ENCODE measurements at places on chromosomes 5 and 9.

- DNase-seq: no peak
Observed at GRCh38 chr5:73985145-73985544, 359.1 kb downstream of the ARHGEF28 start.

DNA sequence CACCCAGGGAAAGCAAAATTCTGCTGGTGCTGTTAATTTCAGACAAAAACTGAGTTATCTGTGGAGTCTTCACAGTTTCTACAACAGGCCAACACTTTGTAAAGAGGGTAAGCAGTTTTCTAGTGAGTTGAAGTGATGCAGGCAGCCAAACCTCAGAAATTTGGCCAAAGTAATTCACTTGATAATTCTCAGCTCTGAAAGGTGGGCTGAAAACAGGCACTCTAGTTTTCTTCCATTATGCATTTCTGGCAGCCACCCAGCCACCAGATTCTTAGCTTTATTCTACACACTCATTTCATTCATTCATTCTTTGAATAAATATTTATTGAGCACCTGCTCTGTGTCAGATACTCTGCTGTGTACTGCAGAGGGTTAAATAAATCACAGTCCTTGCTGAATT lies 184.2 kb downstream of the RAB3C start:
- DNase-seq: no peak

DNA sequence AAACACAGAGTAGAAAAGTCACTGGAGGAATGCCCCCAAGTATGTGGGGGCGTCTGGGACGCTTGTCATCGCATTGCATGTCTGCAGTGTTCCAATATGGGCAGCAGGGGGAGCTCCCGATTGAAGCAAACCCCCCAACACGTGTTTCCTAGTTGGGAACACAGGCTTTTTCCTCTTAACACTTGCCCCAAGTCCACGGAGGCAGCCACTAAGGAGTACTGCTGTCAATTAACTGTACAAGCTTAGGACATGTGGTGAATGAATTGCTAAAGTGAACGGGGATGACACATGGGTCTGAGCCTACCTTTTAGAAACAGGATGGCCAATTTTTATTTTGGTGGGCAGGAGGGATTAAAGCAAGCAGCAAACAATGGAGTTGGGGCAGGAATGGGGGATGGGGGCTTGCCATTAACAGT lies 2.2 kb downstream of the GABRB2 start:
- no peak for DNase-seq

DNA sequence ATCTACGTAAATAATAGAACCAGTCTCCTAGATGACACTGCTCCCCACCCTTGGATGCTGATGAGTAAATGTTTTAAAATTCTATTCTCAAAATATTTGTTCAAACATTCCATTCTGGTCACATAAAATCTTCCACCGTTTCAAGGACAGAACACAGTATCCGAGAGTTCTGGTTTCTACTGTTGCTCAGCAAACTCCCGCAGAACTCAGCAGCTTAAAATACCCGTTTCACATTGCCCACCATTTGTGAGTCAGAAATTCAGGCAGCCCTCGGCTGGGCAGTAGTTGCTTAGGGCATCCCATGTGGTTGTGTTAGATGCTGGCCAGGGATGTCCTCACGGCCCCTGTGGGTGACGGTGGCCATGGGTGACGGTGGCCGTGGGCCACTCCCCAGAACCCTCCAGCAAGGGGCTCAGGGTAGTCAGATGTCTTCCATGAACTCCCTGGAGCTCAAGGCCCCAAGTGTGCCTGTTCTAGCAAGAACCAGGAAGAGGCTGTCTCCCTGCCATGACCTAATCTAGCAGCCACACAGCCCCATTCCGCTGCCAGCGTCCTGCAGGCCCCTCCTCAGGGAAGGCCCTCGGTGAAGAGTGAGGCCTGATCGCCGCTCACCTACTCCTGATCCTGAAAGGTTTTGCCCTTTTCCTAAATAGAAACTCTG lies 17.4 kb downstream of the MGAT1 start:
- DNase-seq: no peak

- DNase-seq: no peak
Observed at GRCh38 chr9:37944671-37945481, 40.9 kb upstream of the SLC25A51 start.

- no peak for DNase-seq
Observed at GRCh38 chr5:170109059-170110031, 3.6 kb downstream of the FOXI1 start.

GRCh38 chr9:112945620-112946208 lies 55.0 kb upstream of the SLC46A2 start:
- DNase-seq: no peak

DNA sequence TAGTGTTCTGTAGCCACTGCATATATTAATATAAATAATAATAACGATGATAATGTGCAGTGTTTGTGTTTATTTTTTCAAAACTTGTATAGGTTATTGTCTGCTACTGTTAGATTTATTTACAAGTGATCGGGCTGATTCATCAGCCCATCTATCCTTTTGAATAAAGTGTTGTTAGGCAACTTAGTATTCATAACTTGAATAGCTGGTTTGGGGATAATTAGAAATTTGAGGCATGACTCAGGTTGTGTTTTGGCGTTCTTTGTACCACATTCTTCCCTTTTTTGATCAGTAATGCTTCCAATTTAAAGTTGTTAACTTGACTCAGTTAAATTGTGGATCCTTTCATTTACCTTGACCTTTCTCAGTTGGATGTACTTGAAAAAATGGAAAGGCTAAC lies 69.7 kb downstream of the FOCAD start:
- no peak for DNase-seq

DNA sequence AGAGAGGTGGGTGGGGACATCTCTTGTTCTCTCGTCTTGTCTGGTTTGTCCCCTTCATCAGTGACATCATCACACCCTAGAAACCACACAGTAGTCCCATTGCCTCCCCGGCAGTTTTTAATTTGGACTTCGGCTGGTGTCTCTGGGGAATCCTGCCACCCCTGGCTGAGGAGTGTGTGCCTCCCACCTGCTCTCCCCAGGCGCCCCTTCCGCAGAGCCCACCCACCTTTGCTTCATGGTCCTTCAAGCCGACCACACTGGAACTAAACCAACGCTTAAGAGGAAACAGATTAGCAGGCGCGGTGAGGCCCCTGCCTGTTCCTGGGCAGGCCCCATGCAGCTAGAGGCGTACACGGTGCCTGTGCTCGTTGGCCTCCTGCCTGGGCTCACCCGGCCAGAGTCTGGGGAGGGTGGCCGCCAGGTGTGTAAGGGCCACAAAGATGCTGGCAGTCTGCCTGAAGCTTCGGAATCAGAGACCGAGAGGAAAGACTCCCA lies 107.6 kb upstream of the SPRY4 start:
- no peak for DNase-seq

DNA sequence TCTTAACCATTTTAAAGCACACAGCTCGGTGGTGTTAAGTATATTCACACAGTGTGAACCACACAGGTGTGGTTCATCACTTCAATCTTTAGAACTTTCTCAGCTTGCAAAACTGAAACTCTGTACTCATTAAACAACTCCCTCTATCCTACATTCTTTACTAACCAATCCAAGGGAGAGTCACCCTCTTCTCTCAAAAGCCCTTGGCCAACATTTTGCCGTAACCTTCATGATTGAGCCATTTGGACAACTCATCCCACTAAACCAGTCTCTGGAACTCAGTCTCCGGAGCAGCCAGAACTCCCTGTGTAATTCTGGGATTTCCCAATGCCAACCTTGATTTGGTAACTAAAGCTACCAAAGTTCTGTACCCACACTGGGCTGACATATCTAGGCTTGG lies 84.7 kb downstream of the TTC39B start:
- DNase-seq: no peak

GRCh38 chr9:14909961-14910805 lies at the start of gene FREM1:
FREM1 (minus strand) TSS chr9:14910428; CDS start chr9:14868977, 41,451 bp downstream.
- no peak for DNase-seq

GRCh38 chr5:133916479-133916878 lies 51.9 kb downstream of the C5orf15 start:
- DNase-seq: no peak

GRCh38 chr9:123407217-123407851 lies 51.3 kb downstream of the CRB2 start:
- DNase-seq: no peak

DNA sequence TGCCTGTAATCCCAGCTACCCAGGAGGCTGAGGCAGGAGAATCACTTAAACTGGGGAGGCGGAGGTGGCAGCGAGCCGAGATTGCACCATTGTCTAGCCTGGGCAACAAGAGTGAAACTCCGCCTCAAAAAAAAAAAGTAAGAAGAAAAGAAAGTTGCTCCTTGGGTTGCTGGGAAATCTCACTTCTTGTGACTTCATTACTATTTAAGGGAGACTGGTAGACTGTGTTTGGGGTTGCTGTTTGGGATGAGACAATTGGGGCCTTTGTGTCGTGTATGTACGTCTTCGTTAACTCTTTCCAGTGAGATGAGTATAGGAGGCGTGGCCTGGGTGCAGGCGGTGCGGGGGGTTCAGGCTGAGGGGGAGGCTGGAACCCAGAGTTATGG lies 11.6 kb downstream of the NDST1 start:
- DNase-seq: no peak

- DNase-seq: no peak
Observed at GRCh38 chr5:92401492-92401891, 1018.4 kb upstream of the ARRDC3 start.

DNA sequence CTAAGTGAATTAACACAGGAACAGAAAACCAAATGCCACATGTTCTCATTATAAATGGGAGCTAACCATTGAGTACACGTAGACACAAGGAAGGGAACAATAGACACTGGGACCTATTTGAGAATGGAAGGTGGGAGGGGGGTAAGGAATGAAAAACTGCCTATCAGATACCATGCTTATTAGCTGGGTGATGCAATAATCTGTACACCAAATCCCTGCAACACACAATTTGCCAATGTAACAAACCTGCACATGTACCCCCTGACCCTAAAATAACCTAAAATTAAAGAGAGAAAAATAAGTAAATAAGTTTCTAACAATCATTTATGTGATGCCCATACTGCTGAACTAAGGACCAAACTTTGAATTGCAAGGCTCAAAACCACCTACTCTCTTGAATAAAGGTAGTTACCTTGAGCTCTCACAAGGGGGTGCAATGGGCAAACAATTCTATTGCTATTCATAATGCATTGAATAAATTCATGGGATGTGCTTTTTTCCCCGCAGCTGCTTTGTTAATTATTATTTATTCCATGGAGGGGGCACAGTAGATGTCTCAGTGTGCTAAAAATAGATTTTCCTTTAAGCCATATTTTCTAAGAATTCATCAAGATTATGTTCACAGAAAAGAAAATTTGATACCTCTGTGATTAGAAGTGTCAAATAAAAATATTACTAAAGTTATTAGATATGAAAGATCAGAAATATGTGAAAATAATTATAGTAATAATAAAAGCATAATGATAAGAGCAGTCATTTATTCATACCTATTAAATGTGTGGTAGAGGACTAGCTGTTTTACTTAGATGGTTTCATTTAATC lies 76.2 kb upstream of the PTPN3 start:
- DNase-seq: no peak

DNA sequence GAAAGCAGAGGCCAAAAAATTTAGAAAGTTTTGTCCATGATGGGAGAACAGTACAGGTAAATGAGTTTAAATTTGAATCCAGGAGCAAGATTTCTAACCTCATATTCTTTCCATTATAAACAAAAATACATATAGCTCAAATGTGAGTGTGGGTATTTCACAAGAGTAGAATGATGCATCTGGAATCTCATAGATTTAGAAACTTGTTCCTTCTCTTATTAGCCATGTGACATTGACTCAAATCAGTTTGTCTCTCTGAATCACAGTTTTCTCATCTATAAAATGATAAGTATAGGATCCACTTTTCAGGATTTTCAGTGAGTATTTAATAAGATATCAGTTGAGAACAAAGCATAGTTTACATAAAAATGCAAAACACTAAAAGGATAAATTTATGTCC lies 436.3 kb upstream of the PAPPA start:
- DNase-seq: no peak

DNA sequence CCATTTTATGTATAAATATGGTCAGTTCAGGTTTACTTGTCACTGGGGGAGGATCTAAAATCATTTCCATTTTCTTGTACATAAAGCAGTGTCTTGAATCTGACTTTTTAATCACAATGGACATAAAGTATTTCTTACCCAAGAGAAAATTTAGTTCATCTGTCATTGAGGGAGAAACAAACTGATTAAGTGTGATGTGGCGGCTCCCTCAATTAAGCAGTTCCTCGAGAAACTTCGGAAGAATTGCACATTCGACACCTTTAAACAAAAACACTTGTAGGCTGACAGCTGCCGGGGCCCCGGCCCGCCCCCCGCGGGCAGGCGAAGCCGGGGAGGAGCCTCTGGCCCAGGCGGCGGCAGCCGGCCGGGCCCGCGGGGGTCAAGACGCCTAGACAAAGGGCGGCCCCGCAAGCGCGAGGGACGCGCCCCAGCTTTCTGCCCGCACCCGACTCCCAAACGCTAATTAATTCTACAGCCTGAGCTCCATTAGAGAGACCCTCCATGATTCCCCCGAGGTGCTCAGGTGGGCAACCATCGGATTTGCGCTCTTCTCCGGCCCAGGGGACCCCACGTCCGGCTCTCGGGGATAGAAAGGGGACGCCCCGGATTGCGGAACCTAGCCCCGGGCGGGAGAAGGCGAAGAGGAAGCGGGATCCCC lies 750 bp downstream of the TRIM36 start:
- DNase-seq: no peak

GRCh38 chr9:136686794-136687711 lies at the start of gene AGPAT2:
AGPAT2 (minus strand) TSS chr9:136687457; CDS start chr9:136687357, 100 bp downstream.
- DNase-seq: peak; percentile 51

DNA sequence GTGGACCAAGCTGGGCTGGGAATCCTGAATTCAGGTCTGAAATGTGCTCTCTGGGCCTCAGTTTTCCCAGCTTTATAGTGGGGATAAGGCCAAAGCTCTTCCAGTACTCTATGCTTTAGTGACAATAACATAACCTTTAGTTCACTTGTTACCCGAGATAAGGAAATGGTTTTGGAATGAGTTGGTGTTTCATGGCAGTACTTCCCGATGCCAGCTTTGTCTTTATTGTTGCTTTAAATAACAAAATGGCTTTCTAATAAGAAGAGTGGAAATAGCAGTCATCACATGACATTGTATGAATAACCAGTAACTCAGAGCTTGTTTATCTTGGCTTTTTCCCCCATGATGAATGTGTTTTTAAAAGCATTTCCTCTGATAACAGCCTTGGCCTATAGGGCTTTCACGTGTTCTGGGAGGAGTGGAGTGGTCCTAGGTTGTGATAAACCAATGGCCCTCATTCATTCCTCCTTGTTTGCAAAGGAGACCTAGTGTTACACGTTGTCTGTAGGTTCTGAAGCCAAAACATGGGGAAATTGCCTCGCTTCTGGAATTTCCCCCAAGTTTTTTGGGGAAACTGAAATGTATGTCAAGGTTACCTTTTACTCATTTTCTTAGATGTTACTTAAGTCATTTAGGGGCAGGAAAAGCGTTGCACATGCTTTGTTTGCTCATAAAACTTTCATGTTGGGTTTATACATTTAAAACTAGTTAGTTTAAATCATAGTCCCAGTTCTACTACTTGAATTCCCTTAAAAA lies 53.7 kb downstream of the ZNF618 start:
- no peak for DNase-seq

Data from activated CD4-positive, CD25-positive, alpha-beta regulatory T cell (primary cell).